ENCODE measurements at places on chromosomes 12 and 14. TPM values are rescaled to one million over a fixed set of nuclear protein-coding genes. Genes with fewer than 3 reads are reported as not detected.

DNA sequence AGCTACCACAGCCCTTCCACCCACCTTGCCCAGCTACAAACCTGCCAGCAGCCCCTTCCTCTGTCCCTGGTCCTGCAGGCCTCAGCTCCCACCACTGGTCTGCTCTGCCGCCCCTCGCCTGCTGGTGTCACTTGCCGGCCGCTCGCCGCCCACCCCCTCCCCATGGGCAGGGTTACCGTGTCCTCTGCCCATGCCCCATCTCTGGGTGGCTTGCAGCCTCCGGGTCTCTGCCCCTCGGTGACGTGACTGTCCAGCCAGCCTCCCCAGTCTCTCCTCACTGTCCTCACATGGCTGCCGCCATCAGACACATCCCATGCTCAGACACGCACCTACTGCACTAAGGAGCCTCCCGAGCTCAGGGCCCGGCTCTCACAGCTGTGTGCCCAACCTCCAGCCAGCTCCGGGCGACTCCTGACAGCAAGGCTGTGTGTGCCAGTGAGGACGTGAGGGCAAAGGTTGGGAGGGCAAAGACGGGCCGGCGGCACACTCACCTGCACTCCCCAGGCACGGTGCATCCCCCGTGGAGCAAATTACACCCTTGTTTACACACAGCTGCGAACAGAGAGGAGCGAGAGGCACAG, 13.4 kb downstream of the JAG2 start:
- no peaks in the 10 kb centered on the region for H3K27me3 ChIP-seq
- H3K36me3 ChIP-seq, result no peaks in the 10 kb centered on the region
- H3K4me1 ChIP-seq, result no peaks in the 10 kb centered on the region
- no peak for DNase-seq

GRCh38 chr14:71722885-71723284, 209.3 kb upstream of the RGS6 start:
- no peak overlapping the region for H3K27ac ChIP-seq
- no peak for DNase-seq
- H3K4me3 ChIP-seq, result no peak overlapping the region
- H3K36me3 ChIP-seq, result no peaks in the 10 kb centered on the region
- no peaks in the 10 kb centered on the region for H3K4me1 ChIP-seq
- H3K27me3 ChIP-seq, result no peaks in the 10 kb centered on the region

- DNase-seq, result no peak
- no peak overlapping the region for H3K4me3 ChIP-seq
- no peaks in the 10 kb centered on the region for H3K27me3 ChIP-seq
- no peaks in the 10 kb centered on the region for H3K4me1 ChIP-seq
- no peaks in the 10 kb centered on the region for H3K36me3 ChIP-seq
Measured at GRCh38 chr12:88496429-88496828, 83.8 kb downstream of the KITLG start.

TAS2R19 gene
- 14.9 TPM for total RNA-seq

ADCY4 gene
- 66.0 TPM for total RNA-seq

PKP2 gene
- 40.4 TPM for total RNA-seq

All from tibial nerve (tissue), 4 donors.